ENCODE measurements at places on chromosomes 16 and 17. TPM values are rescaled to one million over a fixed set of nuclear protein-coding genes. Genes with fewer than 3 reads are reported as not detected.

The FBXO39 gene
- total RNA-seq, result not detected

The SLC13A2 gene
- not detected for total RNA-seq

The KRT12 gene
- not detected for total RNA-seq

The NATD1 gene
- 1.9 TPM for total RNA-seq

The OTOP3 gene
- total RNA-seq, result not detected

The COQ9 gene
- total RNA-seq, result 47.4 TPM

The TMEM238L gene
- total RNA-seq, result not detected

The RAMP2 gene
- total RNA-seq, result not detected

The KRT33B gene
- total RNA-seq, result not detected

The SLC2A4 gene
- 0.11 TPM for total RNA-seq

The AOC2 gene
- total RNA-seq, result 2.6 TPM

The TMEM204 gene
- 22.6 TPM for total RNA-seq

The KRT39 gene
- total RNA-seq, result not detected

The SMYD4 gene
- 26.4 TPM for total RNA-seq

The HOXB2 gene
- 13.0 TPM for total RNA-seq

The ARHGDIG gene
- total RNA-seq, result not detected

The NPB gene
- total RNA-seq, result not detected

The ST6GALNAC1 gene
- not detected for total RNA-seq

The DCTN5 gene
- 88.3 TPM for total RNA-seq

The TBC1D3C gene
- total RNA-seq, result 1.1 TPM

The CNGB1 gene
- not detected for total RNA-seq

The KCNH4 gene
- 1.2 TPM for total RNA-seq

The NUBP1 gene
- total RNA-seq, result 32.5 TPM

The CIBAR2 gene
- total RNA-seq, result not detected

The PDE6G gene
- total RNA-seq, result 2.5 TPM

The CUEDC1 gene
- not detected for total RNA-seq

The LRRC46 gene
- 0.50 TPM for total RNA-seq

The SAMD14 gene
- 1.2 TPM for total RNA-seq

The GDPD3 gene
- 3.4 TPM for total RNA-seq

The KRTAP9-4 gene
- total RNA-seq, result not detected

The SCARF1 gene
- total RNA-seq, result 1.6 TPM

The KRTAP4-3 gene
- total RNA-seq, result not detected

The TBC1D28 gene
- not detected for total RNA-seq

The SMTNL2 gene
- total RNA-seq, result not detected

The TTLL6 gene
- total RNA-seq, result not detected

The CLEC10A gene
- not detected for total RNA-seq

The TENT4B gene
- total RNA-seq, result 21.4 TPM

The MPV17L gene
- total RNA-seq, result 0.21 TPM

The PHKG2 gene
- total RNA-seq, result 34.5 TPM

The RAB37 gene
- 1.3 TPM for total RNA-seq

The FOXC2 gene
- total RNA-seq, result not detected

The SPAG7 gene
- total RNA-seq, result 64.8 TPM

The CLEC18A gene
- total RNA-seq, result 0.19 TPM

The ABI3 gene
- 52.0 TPM for total RNA-seq

The CPHXL2 gene
- not detected for total RNA-seq

The GPR139 gene
- total RNA-seq, result not detected

The C1QTNF1 gene
- 0.08 TPM for total RNA-seq
